ENCODE measurements at places on chromosomes 1 and 21.
A peak's percentile ranks its signal among the peaks of the same experiment; 100 is the strongest.

DNA sequence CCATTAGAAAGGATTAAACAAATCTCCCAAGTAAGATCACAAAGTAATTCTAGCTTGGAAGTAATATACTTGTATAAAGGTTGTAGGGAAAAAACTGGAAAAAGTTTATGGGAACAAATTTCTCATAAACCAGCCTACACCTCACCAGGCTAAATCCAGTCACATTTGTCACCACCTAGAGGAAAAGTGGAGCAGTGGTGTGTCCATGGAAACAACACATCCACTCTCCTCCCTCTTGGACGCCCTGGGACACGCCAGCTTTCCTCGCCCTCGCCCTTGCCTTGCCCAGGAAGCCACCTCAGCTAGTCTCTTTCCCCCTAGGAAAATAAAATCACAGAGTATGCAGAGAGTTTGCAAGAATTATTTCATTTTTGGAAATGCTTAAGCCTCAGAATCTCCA is 2.2 kb downstream of the PALMD start:
- DNase-seq, result no peak

DNA sequence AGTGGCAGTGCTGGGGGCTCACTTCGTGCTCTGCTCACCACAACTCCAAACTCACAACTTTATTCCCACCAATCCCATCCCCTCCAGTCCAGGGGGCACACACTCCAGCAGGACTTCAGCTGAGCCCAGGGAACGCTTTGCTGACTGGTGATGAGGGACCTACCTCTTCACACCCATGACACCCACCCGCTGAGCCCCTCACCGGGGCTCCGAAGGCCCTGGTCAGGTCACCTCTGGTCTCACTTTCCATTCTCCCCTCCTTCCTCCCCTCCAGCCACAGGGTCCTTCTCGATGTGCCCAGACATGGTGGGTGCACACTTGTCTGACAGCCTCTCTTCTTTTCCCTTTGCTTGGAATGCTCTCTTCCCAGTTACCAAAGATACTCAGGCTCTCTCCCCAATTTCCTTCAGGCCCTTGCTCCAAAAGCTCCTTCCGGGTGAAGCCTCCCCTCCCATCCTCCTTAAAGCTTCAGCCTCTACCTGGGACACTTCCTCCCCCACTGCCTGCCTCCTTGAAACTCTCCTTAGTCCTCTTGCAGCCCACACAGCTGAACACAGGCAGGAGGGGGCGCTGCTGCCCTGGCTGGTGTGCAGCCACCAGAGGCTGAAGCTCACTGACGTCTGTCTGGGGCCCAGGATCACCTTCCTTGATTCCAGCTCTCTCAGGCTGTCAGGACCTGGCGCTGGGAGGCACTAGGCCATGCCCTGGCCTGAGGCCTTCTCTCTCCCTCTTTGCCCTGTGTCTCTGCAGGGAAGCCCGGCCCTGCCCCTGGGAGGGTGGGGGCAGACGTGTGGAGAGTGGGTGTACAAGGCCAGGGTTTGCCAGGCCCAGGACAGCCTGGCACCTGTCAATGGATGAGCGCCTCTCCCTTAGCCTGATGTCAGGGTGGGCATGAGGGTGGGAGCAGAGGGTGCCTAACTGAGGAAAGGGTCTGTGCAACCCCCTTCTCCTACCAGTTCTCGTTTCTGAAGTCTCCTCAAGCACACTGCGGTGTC is 1.6 kb downstream of the KCNE1 start:
- peak; percentile 66 for DNase-seq

- no peak for DNase-seq
Measured at GRCh38 chr1:109181085-109181806, 32.5 kb upstream of the SARS1 start.

DNA sequence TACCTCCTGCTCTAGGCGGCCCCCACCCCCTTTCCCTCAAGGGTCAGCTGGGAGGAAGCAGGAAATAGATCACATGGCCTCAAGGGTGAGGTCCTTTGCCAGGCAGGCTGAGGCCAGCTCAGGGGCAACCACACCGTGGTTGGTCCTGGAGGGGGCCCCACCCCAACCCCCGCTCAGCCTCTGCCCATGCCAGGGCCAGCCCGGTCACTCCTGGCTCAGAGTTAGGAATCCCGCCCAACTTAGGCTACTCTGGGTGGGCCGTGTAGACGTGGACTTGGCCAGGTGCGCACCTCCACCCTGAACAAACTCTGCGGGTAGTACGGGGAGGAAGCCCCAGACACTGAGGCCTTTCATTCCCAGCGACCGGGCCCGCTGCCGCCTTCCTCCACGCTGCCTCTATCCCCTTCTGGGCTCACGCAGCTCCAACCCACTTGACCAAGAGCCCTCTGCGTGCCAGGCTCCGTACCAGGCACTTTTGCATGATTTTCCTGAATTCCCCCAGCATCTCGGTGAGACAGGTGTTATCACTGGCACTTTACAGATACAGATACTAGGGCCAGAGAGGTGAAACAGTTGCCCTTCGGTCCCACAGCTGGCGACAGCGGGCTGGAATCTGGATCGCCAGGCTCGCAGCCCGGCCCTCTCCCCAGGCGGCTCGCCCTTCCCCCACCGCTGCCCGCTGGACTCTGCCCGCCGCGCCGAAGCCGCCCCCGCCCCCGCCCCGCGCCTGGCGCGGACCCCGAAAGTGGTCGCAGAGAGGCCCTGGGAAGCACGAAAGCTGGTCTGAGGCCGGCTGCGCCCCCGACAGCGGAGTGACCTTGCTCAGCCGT is 769 bp downstream of the GALE start:
- DNase-seq, result no peak

DNA sequence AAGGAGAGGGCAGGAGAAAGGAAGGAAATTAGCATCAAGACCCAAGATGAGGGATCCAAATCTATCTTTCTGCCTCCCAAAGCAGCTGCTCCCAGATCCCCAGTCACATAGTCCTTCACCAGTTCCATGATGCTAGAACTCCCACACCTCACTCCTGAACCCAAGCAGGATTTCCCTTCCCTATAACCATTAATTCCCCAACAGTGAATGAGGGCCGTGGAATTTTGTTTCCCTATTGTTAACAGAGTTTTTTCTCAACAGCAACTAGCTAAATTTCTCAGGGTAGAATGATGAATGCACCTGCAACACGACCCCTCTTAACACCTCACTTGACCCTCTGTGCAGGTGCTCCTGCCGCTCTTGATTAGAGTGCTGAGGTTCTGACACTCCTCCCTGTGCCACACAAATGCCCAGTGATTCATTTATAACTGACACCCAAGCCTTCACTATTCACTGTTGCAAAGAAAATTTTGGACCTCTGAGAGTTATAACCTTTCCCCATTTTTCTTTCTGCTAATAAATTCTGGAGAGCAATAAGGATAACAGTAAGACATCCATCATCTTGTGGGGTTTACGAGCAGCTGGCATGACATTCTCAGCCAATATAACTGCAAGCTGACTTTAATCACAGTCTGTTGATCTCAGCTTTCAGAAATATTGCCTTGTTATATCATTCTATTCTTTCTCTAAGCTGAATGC is 25.4 kb upstream of the NPL start:
- no peak for DNase-seq

DNA sequence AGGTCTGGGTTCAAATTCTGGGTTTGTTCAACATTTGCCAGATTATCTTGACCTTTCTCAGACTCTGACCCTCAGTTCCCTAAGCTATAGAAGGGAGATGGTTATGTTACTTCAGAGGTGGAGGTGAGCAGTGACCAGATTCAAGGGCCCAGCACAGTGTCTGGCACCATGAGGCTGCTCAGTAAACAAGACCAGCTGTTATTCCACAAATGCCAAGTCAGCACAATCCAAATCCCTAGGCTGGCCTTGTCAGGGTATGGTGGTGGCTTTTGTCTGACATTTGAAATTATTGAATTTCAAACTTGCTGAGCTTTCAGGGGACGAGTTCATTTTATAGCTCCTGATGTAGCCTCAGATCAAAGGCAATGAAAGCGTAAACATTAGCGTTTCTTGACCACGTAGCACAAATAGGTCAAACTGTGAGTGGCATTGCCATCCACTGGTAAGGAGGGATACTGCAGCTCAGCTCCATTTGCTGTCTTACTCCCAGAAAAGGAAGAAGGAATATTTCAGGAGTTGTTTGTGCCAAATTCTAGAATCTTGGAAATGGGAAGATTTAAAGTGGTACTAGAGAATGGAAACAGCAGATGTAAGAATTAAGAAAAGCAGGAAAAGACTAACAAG is 94.3 kb upstream of the EDN2 start:
- no peak for DNase-seq

DNA sequence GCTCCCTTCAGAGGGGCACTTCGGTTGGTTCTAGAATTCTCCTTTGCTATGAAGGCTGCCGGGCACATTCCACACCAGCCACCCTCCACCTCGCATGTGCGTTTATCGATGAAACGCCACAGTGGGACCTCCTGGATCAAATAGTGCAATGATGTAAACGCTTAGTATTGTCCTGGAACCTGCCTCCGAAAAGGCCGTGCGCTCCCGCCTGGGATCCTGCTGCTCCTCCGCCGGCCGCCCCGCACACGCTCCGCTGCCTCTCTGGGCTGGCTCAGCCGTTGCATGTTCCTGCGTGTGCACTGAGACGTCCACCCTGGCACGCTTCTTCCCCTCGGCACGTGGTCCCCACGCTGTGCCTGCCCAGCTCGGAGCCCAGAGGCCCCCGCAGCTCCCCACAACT is 4.0 kb upstream of the TNFRSF14 start:
- no peak for DNase-seq

GRCh38 chr1:177091040-177091439 is 73.5 kb downstream of the ASTN1 start:
- no peak for DNase-seq

GRCh38 chr1:15858069-15858670 is 10.7 kb downstream of the SPEN start:
- no peak for DNase-seq

DNA sequence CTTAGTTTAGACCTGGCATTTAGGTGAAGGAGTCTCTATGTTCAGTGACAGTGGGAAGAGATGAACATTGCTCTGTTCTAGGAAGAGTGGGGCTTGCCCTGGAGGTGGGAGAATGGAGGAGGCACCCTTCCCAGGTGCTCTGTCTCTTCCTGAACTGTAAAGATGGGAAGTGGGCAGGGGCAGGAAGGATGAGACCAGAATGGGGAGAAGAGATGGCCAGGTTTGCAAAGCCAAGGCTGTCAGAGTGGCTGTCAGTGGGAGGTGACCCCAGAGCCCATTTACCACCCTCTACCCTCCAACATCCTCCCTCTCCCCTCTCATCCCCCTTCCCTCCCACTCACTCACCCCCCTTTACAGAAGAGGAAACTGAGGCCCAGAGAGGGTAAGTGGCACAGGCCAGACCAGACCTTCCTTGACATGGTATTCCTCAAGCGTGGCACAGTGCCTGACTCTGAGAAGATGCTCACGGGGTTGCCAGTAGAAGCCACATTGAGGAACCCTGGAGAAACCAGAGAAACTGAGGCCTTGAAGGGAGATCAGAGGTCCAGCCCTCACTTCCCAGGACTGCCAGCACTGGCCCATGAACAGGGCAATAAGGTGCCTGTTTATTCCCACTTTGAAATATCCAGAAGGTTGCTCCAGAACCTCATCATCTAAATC is 1.4 kb upstream of the IGSF8 start:
- no peak for DNase-seq

- no peak for DNase-seq
Measured at GRCh38 chr1:87759421-87760087, 430.9 kb downstream of the LMO4 start.

DNA sequence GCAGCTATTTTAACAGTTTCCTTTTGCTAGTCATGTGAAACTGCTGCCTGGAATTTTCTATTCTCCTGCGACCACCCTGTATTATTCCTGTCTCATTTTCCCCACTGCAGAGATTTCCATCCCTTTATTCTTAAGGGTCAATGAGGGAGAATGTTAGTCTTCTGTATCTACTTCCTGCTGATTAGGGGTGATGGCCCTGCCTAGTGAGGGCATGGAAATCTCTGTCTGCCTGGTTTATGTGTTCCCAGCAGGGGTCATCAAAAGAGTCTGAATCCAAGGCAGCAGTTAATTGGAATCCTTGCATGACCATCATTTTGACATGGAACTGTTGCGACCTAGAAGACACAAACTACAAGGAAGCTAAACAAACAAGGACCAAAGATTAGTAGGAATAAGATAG is 325.2 kb downstream of the PLPP3 start:
- DNase-seq, result no peak

- no peak for DNase-seq
Measured at GRCh38 chr1:186429017-186429416, 31.9 kb downstream of the PDC start.

DNA sequence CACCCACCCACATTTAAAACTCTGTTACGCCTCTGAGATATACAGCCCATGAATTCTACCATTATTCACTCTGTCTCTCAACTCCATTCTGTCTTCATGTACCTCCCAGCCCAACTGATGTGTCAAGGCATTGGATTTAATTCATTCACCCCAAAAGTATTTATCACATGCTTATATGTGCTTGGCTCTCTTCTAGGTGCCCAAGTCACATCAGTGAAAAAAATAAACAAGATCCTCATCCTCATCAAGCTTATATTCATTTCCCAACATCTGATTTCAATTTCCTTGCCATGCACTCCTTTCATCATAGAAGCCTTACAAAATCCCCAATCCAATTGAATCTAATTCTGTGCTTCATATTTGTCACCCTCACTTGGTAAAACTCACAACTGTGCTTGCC is 967.6 kb downstream of the LTN1 start:
- no peak for DNase-seq

GRCh38 chr1:225937048-225937968 is 3.7 kb downstream of the LEFTY2 start:
- no peak for DNase-seq

- DNase-seq, result no peak
Measured at GRCh38 chr1:55363268-55363667, 148.1 kb upstream of the USP24 start.

- DNase-seq, result no peak
Measured at GRCh38 chr1:159436469-159436868, 3.1 kb upstream of the OR10J1 start.

DNA sequence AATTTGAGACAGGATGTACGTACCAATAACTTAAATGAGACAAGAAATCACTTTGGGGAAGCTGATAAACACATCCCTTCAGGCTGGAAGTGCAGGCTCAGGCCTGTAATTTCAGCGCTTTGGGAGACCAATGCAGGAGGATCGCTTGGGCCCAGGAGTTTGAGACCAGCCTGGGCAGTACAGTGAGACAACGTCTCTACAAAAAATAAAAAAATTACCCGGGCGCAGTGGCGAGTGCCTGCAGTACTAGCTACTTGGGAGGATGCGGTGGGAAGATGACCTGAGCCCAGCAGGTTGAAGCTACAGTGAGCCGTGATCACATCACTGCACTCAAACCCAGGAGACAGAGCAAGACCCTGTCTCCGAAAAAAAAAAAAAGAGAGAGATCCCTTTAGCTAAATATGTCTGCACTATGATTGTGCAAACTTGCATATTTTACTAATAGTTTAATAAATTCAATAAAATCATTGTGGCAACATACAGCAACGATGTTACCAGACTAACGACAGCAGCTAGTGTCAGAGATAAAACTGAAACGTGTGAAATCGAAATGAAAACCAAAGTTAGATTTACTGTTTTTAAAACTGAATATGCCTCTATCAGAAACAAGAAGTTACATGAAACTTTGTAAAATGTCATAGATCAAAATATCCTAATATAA is 54.7 kb downstream of the CD2 start:
- no peak for DNase-seq

GRCh38 chr21:45002381-45003204 is 62.8 kb downstream of the SLX9 start:
- no peak for DNase-seq

Data from NCI-H2107 (cell line).